ENCODE measurements at places on chromosomes 12 and 14.

GRCh38 chr14:59482541-59483331, 1.5 kb downstream of the L3HYPDH start:
- no peak for DNase-seq

GRCh38 chr12:120668091-120668867, 18.7 kb upstream of the MLEC start:
- DNase-seq, result no peak

DNA sequence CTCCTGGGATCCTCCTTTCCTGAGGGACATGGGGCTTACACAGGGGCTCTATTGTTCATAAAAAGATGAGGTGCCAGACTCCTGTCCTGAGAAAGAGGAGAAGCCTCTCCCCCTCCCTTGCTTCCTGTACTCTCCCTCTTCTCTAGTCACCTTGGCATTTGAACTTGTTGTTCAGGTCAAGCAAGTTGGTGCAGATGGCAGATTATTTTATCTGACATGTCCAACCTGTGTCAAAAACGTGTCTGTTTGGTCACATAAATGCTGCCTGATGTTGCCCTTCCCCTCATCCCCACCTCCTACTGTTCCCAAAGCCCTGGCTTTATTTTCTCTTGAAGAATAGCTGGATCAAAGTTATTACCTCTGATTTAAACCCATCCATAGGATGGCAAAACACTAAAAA, 154.8 kb downstream of the TMX1 start:
- DNase-seq, result no peak

DNA sequence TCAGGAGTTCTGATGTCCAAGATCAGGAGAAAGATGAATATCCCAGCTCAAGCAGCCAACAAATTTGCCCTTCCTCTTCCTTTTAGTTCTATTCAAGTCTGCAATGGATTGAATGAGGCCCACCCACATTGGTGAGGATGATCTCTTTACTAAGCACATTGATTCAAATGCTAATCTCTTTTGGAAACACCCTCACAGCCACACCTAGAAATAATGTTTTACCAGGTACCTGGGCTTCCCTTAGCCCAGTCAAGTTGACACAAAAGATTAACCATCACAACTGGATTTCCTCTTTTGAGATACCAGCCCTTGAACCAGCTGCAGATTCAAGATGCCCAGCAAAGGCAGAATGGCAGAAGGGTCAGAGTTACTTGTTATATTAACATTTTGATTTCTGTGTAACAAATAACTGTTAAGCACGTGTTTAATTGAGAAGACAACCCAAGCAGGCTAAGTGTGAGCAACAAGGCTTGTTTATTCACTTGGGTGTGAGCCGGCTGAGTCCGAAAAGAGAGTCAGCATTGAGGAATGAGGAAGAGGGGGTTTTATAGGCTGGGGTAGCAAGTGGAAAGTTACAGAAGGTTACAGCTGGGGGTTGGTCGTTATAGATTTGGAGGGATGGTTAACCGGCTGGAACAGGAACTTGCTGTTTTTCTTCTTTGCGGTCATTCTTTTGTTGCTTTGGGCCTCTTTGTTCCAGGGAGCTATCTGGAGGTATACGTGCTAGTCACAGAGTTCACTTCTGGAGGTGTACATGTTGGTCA, 180.3 kb downstream of the EMP1 start:
- no peak for DNase-seq

DNA sequence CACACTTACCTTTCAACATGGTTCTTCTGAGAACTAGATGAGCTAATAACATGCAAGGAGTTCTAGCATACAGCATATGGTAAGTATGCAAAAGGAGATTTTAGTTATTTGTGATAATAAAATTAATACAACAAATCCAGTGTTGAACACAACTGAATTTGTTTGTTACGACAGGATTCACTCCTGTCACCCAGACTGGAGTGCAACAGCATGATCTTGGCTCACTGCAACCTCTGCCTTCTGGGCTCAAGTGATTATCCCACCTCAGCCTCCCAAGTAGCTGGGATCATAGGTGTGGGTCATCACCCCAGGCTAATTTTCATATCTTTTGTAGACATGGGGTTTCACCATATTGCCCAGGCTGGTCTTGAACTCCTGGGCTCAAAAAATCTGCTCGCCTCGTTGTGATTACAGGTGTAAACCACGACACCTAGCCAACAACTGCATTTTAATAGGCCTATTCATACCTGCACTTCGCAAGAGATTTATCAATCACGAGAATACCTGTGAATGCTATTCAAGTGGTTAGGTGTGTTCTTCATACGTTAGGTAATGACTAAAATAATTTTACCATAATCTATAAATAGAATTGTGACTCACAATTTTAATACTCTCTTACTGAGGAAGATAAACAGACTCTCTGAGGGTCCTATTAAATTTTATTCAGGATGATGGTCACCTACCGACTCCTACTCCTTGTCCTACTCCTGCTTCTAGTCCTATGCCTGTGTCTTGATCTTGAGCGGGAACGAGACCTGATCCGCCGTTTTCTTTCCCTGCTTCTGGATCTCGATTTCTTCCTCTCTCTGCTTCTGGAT, 10.0 kb downstream of the RSRC2 start:
- DNase-seq, result no peak

- no peak for DNase-seq
Measured at GRCh38 chr12:116516657-116517056, 42.5 kb upstream of the MAP1LC3B2 start.

GRCh38 chr12:99153293-99153692, 494.3 kb upstream of the GARIN6 start:
- no peak for DNase-seq

DNA sequence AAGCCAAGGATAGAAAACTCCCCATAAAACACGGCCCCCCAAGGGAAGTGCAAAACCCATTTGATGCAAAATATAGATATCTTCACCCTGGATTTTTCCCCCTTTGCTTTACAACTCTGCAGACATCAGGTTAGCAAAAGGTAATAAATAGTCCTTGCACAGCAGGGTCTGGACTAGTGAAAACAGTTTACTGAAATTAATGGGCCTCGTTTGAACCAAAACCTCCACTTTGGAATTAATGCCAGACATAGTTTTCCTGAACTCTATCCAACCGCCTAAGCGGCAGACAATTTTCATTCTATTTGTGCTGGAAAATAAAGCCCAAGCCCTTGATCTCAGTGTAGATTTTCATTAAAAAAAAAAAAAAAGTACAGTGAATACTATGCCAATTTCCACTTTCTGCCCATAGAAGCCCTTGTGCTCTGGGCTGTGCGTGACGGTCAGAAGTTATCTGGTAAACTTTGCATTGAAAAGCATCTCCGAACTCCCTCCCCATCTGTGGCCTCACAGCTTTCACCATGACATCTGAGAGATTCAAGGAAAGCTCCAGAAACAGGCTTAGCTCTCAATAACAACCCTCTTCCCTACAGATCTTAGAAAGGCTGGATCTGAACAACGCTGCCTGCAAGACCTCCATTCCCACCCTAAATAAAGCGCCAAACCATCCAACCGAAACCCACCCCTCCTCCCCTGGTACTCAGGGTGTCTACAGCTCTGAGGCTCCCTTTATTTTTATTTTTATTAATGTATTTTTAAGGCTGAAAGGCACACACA, 11.0 kb upstream of the IRF2BPL start:
- DNase-seq, result no peak

- DNase-seq, result no peak
Measured at GRCh38 chr12:119857041-119857591, 20.0 kb downstream of the CIT start.

GRCh38 chr14:96479435-96480146, 22.6 kb upstream of the PAPOLA start:
- DNase-seq, result no peak

- DNase-seq, result no peak
Measured at GRCh38 chr12:109099431-109100020, 2.1 kb downstream of the UNG start.

GRCh38 chr12:47054659-47055058, 24.8 kb upstream of the PCED1B start:
- DNase-seq, result no peak

DNA sequence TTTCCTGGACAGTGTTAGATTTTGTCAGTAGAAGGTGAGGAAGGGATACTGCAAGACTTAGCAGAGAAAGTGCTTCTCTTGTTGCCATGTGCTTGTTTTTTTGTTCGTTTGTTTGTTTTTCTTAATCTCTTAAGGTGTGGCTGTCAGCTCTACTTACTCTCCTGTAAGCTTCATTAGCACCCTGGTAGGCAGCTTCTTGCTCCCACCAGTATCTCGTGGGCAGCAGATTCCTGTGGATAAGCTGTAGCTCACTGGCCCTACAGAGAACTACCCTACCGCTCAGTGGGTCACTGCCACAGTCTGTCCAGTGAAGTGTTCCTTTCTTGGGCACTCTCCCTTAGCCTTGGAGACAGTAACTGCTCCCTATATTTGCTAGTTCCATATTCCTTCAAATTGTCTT, 30.1 kb downstream of the VRK1 start:
- no peak for DNase-seq

DNA sequence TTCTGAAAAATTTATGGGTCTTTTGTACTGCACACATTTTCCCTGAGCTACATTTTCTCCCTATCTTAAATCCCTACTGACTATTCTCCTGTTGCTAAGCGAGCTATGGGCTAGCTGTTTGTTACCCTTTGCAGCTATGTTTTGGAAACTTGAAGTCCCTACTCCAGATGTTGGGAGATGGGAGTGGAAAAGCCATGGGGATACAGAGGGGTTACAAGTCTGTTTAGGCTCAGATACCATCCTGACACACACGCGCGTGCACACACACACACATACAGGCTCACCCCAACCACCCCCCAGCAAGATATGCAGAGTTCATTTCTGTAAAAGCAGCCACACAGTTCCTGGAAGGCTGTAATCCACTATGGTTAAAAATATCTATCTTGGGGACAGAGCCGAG, 15.8 kb downstream of the ATP5MC2 start:
- DNase-seq, result no peak

All from stimulated activated CD8-positive, alpha-beta memory T cell treated with anti-CD3 and anti-CD28 coated beads, Interleukin-4, amount 100 ng/mL, for 24 hours (primary cell).